ENCODE measurements at places on chromosomes 11 and 22.
A peak's percentile ranks its signal among the peaks of the same experiment; 100 is the strongest.

- no peak for DNase-seq
Observed at GRCh38 chr11:8375460-8375859, 111.8 kb upstream of the LMO1 start.

DNA sequence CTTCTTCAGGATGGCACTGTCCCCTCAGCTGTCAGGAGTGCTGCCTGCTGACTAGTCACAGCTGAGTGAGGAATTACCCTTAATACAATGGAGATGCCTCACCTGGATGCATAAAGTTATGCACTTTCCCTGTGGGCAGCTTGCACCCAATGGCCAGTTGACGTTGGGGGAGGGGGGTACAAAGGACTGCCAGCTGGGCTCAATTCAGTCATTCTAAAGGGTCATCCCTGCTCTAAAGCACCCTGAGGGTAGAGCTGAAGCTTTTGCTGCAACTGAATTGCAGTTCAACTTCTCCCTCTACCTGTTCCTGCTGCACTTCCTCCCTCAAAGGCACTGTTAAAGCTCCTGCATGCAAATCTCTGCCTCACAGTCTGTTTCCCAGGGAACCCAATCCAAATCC is 147.8 kb upstream of the SESN3 start:
- DNase-seq: no peak

- DNase-seq: no peak
Observed at GRCh38 chr11:83285151-83285770, 906 bp downstream of the CCDC90B start.

DNA sequence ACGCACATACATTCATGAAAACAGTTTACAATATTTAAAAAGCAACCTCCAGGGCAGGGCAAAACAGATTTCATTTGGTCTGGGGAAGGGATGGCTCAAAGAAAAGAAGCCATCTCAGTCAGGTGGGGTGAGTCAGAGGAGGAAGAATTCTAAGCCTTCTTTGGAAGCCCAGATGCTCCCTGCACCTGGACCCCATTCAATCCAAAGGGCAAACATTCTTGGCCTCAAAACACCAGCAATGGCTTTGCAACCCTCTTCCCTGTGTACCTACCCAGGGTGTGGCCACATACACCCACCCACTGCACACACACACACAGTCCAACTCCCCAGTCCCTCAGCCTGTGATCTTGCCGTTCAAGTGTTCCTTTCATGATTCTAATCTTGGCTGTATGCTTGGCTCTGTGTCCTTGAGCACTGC is 2.0 kb downstream of the KCNE3 start:
- no peak for DNase-seq

GRCh38 chr11:16738947-16739815 is 734 bp downstream of the C11orf58 start:
- peak; percentile 15 for DNase-seq

DNA sequence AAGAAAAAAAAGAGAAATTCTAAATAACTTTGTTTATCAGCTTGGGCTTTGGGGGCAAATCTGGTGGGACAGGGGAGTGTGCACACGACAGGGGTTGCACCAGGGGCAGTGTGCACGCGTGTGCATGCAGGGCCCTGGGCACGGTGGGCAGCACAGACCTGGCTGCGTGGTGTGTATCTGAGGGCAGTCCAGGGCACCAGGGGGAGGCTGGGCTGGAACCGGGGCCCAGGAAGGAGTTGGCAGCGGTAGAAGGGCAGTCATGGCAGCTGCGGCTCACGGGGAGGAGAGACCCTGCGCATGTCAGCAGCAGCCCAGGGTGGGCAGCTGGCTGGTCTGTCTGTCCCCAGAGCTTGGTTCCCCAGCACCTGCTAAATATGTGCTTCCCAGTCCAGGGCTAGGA is 4.3 kb downstream of the KRTAP5-5 start:
- DNase-seq: no peak

DNA sequence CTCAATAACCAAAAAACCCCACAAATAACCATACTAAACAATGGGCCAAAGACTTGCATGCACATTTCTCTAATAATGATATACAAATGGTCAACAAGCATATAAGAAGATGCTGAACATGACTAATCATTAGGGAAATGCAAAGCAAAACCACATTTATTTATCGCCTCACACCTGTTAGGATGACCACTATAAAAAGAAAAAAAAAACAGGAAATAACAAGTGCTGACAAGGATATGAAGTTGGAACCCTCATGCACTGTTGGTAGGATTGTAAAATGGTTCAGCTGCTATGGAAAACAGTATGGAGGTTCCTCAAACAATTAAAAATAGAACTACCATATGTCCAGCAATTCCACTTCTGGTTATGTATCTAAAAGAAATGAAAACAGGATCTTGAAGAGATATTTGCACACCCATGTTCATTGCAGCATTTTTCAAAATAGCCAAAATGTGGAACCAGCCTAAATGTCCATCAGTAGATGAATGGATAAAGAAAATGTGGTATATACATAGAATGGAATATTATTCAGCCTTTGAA is 66.2 kb downstream of the AMBRA1 start:
- no peak for DNase-seq

DNA sequence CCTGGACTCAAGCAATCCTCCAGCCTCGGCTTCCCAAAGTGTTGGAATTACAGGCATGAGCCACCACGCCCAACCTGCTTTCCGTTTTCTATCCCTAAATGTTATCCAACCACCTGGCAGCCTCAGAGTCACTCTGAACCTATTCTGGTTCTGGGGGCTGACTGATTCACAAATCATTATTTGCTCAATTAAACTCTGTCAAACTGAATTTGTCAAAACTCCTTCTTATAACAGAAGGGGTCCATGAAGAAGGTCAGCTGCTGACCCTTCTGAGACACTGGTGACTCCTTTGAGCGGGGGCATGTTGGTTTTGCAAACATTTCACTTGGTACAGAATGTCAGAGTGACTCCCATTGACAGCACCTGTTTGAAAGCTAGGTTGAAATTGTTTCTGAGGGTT is 1.8 kb upstream of the VPS37C start:
- no peak for DNase-seq

GRCh38 chr22:37080438-37080837 is 28.9 kb downstream of the KCTD17 start:
- DNase-seq: no peak

- DNase-seq: no peak
Observed at GRCh38 chr11:11978792-11979487, 29.5 kb downstream of the DKK3 start.
